Hematopoietic multipotent progenitor cell treated with erythropoietin and hydrocortisone succinate and interleukin-3 and kit ligand, for 17 days (in vitro differentiated cells): ENCODE measurements at places on chromosomes 1 and 21.

DNA sequence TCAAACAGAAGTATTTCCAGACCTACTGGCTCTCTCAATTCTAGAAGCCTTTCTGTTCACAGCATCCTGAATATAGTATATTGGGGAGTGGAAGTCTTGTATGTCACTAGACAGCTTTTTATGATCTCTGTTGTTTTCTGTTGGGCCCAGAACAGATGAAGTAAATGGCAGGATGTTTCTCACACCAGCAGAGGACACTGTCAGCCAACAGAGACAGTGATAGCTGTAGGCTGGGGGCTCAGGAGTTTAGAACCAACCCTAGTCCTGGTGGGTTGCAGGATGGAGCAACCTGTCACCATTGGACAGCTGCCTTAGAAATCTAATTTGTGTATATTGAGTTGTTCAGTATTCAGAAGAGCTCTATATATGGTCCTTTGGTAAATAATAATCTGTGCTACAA, 16.9 kb downstream of the AGO1 start:
- DNase-seq, result no peak

DNA sequence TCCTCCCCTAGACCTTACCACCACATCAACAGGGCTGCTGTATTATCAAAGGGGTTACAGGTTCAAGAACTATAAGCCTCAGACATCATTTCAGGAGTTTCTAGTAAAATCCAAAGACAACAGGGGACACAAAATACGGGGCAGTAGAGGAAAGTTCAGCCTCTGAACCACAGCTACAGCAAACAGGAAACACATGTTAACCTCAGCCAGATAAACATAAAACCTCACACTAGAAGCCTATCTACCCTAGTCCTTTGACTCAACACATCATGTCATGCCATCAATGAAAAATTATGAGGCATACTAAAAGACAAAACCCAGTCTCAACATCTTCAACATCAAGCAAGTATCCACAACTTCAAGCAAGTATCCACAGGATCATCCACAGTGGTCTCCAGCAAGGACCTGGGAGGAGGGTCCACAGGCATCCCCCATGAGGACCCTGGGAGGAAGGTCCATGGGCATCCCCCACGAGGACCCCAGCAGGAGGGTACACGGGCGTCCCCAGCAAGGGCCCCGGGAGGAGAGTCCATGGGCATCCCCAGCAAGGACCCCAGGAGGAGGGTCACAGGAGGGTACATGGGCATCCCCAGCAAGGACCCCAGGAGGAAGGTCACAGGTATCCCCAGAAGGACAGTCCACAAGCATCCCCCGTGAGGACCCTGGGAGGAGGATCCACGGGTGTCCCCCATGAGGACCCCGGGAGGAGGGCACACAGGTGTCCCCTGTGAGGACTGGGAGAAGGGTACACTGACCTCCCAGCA, 440.0 kb downstream of the MATN1 start:
- no peak for DNase-seq

DNA sequence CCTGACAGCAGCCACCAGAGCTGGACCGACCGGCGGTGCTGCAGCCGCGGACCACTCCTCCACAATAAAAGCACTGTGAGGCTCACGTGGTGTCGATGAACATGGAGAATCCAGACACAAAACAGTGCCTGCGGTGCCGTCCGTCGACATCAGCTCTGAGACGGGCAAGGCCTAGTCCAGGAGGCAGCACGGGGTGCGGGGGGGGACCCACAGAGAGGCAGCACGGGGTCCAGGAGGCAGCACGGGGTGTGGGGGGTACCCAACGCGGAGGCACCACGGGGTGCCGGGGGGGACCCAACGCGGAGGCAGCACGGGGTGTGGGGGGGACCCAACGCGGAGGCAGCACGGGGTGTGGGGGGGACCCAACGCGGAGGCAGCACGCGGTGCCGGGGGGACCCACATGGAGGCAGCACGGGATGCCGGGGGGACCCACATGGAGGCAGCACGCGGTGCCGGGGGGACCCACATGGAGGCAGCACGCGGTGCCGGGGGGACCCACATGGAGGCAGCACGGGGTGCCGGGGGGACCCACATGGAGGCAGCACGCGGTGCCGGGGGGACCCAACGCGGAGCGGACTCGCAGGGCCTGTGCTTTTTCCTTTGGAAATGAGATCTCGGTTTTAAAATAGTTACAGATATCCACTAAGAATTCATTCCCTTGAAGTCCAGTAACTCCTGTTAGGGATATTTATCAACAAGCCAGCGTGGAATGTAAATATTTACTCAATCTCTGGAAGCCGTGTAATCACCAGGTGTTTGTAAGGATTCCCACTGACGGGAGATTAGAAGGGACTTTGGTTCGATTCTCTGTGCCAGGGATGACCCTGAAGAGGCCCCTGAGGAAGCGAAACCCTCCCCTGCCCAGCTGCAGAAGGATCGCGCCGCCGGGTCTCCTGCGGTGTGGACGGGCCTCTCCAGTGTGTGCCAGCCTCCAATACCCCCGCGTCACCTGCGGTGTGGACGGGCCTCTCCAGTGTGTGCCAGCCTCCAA, 52.1 kb downstream of the COL6A1 start:
- DNase-seq, result no peak

- DNase-seq, result no peak
Observed at GRCh38 chr1:33626801-33627200, 154.4 kb downstream of the ZSCAN20 start.

- DNase-seq, result peak; percentile 4
Observed at GRCh38 chr1:36238433-36238832, 14.2 kb downstream of the THRAP3 start.

- DNase-seq, result no peak
Observed at GRCh38 chr1:54795841-54796468, 5.2 kb downstream of the TTC22 start.

- no peak for DNase-seq
Observed at GRCh38 chr21:15197696-15198095, 132.9 kb upstream of the NRIP1 start.

DNA sequence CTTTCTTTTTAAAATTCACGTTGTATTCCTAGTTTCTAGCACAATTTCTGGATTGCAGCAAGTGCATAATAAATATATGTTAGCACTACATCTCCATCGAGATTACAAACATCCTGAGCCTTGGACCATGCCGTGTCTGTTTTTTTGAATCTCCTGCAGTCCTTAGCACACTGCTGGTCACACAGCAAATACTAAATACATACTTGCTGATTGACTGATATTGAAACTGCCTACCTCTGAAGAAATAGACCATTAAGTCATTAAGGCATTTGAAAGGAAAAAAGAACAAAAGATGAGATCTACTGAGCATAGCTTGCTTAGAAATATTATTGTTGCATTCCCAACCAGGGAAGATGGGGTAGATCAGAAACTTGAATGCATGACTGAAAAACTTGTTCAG, 369.1 kb downstream of the PTBP2 start:
- DNase-seq, result no peak

GRCh38 chr21:34141373-34141772, 68.0 kb downstream of the MRPS6 start:
- no peak for DNase-seq

- no peak for DNase-seq
Observed at GRCh38 chr21:34369741-34370140, 5.6 kb upstream of the SMIM11 start.

DNA sequence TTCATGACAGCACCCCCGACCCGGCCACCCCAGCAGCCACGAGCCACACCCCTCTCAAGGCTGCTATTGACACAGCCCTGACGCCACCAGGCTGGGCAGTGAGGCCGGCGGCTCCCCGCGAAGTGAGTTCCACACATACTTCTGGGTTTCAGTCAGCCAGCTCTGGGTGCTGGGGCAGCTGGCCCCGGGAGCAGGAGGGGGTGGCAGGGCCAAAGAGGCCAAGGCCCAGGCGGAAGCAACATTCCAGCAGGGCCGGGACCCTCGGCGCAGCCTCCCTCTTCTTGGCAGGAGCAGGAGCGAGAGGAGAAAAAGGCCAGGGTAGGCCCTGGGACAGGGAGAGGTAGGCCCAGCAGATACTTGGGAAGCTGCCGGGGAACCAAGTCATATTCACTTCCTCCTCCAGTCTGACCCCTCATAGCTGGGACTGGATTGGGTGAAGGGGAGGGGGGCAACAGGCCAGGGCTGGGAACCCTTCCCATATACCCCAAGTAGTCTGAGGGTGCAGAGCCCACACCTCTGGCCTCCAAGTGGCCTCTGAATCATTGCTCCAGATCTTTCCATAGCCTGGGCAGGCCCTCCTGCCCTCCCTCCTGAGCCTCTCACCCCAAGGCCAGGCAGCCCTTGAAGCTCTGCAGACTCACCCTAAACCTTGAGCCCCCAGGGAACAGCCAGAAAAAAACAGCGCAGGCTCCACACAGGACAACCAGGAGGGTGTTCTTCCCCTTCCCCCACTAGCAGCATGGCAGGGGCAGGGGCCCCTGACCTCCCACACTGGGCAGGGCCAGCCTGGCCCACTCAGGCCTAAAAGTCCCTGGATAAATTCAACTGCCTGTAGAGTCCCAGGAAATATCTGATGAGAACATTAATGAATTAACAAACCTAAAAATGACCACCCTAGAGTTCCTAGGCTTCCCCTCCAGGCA, 5.7 kb downstream of the HSPG2 start:
- no peak for DNase-seq

GRCh38 chr1:227583354-227583753, 20.0 kb downstream of the ZNF678 start:
- no peak for DNase-seq

GRCh38 chr1:230632273-230632873, 9.9 kb upstream of the COG2 start:
- DNase-seq, result peak; percentile 29

GRCh38 chr21:46515109-46515508, 56.4 kb downstream of the DIP2A start:
- no peak for DNase-seq

GRCh38 chr1:64229307-64229706, 25.9 kb downstream of the UBE2U start:
- DNase-seq, result no peak

DNA sequence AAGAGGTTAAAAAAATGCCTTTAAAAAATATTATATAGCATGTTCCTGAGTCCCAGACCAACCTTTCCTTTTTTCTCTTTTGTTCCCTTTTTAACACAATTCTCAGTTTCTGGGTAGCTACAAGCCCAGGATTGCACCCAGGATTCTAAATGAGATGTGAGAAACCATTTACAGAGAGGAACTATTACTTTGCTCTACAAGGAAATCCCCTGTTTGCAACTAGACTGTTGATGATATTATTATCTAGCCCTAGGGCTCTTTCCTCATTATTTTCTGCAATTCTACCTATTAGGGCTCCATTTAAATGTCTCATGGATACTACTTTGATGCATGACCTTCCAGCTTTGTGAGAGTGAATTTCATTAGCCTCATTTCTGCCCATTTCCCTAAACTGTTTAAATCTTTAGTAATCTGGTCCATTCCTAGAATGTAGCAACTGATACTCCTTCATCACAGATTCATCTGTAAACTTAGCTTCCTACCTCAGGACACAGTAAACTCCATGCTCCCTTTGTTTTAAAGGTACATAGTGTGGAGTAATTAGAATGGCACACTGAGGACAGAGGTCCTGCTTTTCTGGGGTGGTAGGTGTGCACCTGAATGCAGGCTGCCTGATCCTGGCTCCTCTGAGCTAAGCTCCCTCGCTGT, 7.1 kb upstream of the KIF14 start:
- DNase-seq, result no peak

GRCh38 chr1:9240914-9241820, 6.6 kb downstream of the H6PD start:
- DNase-seq, result no peak
